ENCODE measurements at places on chromosomes 2 and 18.

- DNase-seq, result no peak
- H3K4me3 ChIP-seq, result no peak overlapping the region
- H3K36me3 ChIP-seq, result no peaks in the 10 kb centered on the region
- H3K27ac ChIP-seq, result no peak overlapping the region
These were observed 83.3 kb downstream of the SMIM21 start for GRCh38 chr18:75344161-75344560.

DNA sequence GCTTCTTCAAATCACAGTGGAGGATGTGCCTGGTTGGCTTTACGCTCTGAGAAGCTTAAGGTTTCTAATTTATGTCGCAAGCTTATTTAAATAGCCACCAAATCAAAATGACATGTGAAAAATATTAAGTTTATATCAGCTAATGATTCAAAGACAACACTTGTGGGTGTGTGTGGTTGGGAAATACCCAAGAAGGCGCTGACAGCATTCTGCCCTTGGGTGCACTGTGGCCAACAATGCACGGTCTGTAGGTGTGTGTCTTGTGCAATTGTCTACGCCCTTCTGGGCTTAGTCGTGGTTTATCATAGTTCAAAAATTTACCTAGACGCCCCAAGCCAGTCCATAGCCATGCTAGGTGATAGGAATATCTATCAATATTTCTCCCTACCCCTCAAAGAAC, 60.9 kb downstream of the KCTD1 start:
- H3K27ac ChIP-seq, result no peak overlapping the region
- no peaks in the 10 kb centered on the region for H3K36me3 ChIP-seq
- H3K4me3 ChIP-seq, result no peak overlapping the region
- no peak for DNase-seq
- H3K4me1 ChIP-seq, result no peaks in the 10 kb centered on the region

DNA sequence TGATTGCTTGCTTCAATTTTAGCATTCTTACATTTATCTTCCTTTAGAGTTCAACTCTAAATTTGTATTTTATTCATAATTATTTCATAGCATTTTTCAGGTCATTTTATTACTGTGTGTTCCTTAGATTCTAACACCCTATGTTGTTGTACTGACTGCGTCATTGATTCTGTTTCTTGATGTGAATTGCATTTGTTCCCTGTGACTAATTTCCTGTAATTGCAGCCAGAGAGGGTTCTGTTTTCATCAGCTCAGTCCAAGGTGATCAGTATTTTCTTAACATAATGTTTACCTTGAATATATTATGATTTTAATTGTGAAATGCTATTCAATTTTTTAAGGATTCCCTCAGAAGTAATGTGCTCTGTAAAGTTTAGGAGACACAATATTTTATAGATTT, 970.2 kb upstream of the PIK3C3 start:
- no peaks in the 10 kb centered on the region for H3K4me1 ChIP-seq
- no peak overlapping the region for H3K27ac ChIP-seq
- H3K36me3 ChIP-seq, result no peaks in the 10 kb centered on the region
- no peak for DNase-seq

DNA sequence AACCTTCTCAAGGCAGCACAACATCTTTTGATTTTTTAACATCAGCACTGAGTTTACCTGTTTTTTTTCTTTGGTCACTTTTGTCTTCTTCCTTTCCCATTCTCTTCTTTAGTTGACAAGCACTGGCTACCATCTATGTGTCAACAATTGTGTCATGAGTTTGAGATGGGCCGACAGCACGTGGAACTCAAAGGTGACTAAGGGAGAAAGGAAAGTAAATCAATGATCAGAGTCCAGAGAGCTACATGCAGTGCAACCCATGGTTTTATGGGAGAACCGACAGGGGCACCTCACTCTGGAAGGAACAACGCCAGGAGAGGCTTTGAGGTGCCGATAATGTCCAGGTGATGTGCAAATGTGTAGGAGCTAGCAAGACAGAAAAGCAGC, 755.5 kb downstream of the RNF144A start:
- no peak for DNase-seq
- no peaks in the 10 kb centered on the region for H3K36me3 ChIP-seq
- H3K27me3 ChIP-seq, result no peaks in the 10 kb centered on the region
- H3K4me3 ChIP-seq, result no peak overlapping the region
